HCT116 (cell line): ENCODE measurements at places on chromosomes 11 and 22.

DNA sequence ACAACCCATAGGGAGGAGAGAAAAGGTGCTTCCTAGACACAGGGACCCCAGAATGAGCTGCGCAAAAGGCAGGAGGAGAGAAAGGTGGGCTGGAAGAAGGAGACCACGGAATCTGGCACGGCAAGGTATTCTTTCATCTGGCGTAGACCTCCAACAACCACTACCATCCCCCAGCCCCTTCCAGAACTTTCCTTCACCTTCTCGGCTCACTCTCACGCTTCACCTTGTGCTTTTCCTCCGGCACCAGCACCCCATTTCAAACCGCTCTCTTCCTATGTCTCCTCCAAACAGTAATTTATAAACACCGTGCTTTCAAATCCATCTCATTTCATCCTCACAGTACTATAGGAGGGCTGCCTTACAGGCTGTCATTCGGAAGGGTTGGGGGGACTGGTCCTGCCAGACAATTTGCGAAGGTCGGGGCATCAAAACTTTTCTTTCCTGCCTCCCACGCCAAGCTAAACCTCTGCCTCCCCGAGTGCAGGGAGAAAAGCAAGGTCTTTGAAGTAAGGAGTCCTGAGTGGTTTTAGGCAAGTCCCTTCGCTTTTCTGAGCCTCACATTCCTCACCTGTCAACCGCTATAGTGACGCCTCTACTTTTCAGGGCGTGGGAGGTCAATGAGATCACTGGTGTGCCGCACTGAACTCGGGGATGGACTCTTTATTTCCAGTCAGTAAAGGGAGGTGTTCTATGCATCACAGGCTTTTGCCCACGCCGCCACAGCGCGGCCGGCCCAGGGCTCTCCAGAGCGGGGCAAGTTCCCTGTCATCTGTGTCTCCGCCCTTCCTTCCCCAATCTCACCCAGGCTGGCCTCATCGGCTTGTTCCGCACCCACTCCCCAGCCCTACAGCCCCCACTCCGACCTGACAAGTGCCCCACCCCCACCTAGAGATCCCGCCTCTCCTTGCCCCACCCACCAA lies 800 bp downstream of the KCTD21 start:
- DNase-seq, result no peak

GRCh38 chr11:128214263-128214662 lies 373.1 kb downstream of the ETS1 start:
- no peak for DNase-seq

DNA sequence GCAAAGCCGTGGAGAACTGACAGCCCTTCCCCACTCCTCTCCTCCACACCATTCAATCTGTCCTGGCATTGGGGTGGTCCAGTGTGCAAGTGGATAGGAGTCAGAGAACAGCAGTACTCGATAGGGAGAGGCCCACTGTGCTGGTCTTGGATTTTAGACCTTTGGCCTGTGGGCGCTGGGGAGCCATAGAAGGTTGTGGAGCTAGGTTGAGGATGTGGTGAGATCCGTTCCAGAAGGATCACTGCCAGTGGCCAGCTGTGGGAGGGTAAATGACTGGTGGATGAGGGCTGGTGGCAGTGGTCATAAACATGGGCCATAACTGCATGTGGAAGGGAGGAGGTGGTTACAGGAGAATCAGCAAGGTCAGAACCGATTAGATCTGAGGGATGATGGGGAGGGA lies 28.6 kb downstream of the ANO1 start:
- no peak for DNase-seq

GRCh38 chr22:47019012-47019790 lies 256.8 kb downstream of the TBC1D22A start:
- DNase-seq, result no peak

DNA sequence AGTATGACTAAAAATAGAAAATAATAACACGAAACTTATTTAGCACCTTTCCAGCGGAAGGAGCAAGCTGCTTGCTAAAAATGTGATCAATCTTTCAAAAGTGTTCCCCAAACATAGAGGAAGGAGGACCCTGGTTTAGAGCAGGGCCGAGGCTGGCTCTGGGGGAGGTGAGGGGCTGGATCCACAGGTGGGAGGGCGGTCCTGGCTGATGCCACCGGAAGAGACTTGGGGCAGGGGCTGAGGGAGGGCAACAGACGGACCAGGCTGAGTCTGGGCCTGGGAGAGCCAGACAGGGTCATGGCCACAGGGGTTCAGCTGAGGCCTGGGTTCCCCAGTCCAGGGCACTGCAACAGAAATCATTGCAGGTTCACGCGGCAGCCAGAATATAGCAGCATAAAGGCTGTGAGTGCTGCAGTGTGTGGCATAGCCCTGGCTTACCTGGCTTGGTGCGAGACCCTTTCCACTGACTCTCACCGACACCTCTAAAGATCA lies 143.3 kb downstream of the CACNA1I start:
- no peak for DNase-seq

- DNase-seq, result no peak
Observed at GRCh38 chr11:122198291-122198983, 82.4 kb upstream of the BLID start.

- no peak for DNase-seq
Observed at GRCh38 chr11:116984186-116984585, 114.0 kb downstream of the SIK3 start.

DNA sequence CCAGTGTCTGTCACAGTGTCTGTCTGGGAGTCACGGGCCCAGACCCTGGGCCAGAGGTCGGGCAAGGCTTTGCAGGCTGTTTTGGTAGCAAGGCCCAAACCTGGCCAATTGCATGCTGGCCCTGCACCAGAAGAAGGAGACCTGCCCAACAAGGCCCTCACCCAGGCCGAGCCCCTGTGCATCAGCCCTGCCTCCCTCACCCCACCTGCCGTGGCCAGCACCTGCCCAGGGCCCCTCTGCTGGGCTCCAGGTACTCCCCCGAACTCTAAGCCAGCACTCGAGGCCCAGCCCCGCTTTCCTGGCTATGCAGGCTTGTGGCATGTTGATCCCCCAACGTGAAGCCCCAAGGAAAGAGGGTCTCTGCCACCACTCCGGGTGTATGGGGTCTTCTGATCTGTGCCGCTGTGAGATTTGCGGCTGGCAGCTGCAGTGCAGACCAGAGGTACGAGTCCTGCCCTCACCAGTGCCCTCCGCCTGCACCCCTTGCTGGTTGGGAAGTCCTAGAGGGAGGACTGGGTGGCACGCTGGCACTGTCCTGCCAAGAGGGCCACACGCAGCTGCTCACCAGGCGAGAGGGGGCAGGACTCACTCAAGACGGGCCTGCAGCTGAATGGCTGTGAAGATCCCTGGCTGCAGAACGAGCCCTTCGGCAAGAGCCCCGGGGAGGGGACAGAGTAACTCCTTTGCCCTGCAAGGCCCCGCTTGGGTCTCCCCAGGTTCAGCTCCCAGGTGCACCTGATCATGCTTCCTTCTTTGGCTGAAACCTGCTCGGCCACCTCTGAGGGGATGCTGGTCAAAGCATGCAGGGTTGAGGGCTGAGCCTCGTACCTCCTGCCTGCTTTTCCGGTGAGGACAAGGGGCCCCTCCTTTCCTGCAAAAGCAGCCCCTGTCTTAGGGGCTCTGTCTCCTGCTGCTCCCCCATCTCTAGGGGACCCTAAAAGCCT lies 6.7 kb upstream of the SEPTIN5 start:
- DNase-seq, result no peak

- DNase-seq, result no peak
Observed at GRCh38 chr11:116646191-116646590, 126.6 kb downstream of the BUD13 start.

DNA sequence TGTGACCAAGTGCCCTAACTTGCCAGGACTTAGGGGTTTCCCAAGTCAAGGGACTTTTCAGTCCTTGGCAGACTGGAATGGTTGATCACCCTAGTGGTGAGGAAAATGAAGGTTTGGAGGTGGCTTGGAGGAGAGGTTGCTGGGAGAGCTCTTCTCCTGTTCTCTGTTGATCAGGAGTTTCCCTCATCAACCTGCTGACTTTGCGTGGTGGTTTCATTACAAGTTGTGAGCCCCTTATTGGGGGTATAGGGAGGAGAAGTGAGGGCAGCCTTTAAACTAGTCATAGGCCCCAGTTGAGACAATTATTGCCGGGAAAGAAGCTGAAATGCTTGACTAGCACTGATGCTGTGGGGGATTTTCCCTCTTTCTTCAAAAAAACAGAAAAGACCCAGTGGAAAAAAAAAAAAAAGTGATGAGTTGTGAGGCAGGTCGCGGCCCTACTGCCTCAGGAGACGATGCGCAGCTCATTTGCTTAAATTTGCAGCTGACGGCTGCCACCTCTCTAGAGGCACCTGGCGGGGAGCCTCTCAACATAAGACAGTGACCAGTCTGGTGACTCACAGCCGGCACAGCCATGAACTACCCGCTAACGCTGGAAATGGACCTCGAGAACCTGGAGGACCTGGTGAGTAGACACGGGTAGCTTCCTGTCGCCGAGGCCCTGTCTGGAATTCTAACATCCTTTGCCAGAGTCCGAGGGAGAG lies at the start of gene CXCR5:
Gene CXCR5 (plus strand): TSS at position 525 of the 704 bp plus-strand sequence. CDS start 50 bp downstream, at position 575.
- DNase-seq, result no peak
